ENCODE measurements at places on chromosomes 2 and 18.
A peak's percentile ranks its signal among the peaks of the same experiment; 100 is the strongest.

- DNase-seq, result no peak
Measured at GRCh38 chr2:79799729-79800128, 286.9 kb downstream of the CTNNA2 start.

DNA sequence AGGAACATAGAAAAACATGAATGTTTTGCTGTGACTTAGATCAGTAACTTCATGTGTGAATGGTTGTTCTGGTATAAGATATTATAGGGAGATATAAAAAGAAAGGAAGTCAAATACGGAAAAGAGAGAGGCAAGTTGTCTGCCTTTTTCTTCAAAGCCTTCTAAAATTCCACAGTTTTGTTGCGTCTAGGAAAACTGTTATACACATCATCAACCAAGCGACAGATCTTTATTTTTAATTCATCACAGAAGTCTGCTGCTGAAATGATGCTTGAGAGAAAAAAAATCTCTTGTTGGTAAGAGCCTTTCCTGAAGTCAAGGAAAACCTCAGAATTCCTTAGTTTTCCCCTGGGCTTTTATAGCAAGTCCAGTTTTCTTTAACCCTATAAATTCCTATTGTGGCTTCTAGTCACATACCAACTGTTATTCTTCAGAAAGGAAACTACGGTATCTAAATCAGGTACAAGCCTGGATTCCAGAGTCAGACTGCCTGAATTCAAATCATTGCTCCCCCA lies 36.3 kb upstream of the TANC1 start:
- no peak for DNase-seq

- no peak for DNase-seq
Measured at GRCh38 chr18:26960911-26961310, 95.4 kb upstream of the AQP4 start.

DNA sequence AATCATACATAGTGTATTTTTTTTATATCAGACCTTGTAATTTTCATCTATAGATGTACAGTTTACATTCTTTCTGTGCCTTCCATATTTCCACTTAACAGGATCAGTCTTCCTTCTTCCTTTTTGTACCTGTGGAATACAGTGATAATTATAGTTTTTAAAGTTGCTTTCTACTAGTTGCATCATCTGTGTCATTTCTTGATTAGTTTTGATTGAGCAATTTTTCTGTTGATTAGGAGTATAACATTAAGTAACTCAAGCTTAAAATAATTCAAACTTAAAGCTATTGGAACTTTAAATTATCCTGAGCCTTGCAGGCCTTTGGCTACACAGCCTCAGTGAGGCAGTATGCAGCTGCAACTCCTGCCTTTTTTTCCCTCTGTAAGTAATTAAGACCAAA lies 57.4 kb downstream of the NEURL3 start:
- DNase-seq, result no peak

DNA sequence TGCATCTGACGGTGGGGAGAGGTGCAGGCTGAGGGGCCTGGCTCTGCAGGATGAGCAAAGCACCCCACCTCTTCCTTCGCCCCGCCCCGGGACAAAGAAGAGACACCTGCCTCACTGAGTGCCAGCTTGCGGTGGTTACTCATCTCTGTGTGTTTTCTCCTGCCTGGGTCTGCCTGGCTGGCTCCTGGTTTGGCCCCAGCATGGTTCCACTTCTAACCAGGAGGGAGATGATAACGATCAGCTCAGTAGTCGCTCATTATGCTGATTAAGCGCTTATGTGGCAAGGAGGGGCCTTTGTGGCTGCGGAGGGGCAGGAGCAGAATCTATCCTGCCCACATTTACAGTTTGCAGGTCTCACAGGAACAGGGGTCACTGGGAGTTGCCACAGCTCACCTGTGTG lies 68.7 kb upstream of the EDAR start:
- peak; percentile 9 for DNase-seq

- DNase-seq, result no peak
Measured at GRCh38 chr2:143205106-143205764, 76.0 kb downstream of the ARHGAP15 start.

GRCh38 chr2:196544906-196545433 lies 94.5 kb upstream of the CCDC150 start:
- DNase-seq, result no peak

- no peak for DNase-seq
Measured at GRCh38 chr2:42864641-42865280, 72.4 kb upstream of the HAAO start.

DNA sequence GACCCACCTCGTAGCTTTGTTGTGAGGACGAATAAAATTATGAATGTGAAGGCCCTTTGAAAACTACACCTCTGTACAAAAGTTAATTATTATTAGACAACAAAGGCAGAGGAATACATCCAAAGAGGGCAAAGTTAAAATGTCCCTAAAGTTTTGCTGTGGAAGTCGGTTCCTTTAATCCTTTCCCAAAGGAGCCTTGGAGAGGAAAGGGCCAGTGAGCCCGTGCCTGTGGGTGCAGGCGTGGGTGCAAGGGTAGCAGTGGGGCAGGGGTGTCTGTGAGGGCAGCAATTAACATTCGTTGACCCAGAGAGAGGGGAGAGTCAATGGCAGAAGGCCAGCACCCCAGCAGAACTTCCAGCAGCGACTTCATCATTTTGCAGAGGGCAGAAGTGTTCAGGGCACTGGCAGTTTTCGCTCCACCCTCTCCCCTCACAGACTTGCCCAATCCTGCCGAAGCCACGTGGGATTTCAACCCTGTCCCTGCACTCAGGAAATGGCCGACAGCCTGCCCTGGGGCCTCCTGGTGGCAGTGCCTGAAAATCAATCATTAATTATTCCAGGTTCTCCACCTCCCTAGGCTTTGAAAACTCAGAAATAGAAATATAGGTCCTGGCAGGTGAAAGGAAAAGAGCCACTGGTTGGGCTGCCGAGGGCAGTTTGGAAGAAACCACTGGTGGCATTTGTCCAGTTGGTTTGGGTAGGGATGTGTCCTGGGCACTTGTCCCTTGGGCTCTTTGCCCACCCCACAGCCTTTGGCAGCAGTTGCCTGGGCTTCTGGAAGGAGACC lies 4.2 kb upstream of the PAX8 start:
- DNase-seq, result no peak

- no peak for DNase-seq
Measured at GRCh38 chr2:217833439-217833838, 169.4 kb downstream of the TNS1 start.

DNA sequence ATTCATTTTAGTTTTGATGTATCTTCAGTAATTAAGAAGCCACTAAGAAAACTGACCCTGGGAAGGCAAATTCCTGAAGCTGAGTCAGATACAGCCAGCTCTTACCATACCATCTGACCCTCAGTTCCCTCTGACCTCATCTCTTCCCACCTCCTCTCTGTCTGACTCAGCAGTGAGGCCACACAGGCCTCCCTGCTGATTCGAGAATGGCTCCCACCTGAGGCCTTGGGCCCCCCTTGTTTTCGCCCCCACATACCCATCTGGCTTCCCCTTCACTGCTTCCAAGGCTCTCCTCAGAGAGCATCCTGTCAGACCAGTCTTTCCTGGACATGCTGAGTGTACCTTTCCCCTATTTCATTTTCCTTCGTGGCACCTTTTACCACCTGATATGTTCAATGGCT lies 71.0 kb upstream of the CYP1B1 start:
- DNase-seq, result no peak

DNA sequence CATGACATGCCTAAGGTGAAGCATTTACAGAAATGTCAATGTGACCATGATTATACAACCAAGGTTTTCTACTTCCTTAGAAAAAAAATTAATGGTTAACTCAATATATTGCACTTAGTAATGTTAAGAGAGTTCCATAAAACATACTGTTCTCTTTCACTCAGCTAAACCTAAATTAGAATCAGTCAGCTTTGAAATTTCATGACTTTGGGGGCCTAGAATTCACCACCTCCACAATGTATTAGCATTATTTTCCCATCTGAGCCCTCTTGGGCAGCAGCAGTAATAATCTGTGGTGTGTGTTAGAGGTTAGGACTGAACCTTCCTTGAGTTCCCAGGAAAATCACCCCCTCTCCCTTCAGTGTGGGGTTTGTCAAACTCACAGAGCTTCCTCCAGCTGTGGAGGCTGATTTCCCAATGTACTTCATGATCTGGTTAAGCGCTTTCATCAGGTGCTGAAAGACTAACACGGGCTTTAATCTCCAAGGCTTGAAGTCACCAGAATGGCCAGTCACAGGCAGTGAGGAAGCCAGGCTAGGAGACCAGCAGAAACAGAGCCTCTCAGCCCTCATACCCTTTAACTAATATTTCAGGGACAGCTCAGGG lies 7.1 kb upstream of the UPP2 start:
- DNase-seq, result no peak

DNA sequence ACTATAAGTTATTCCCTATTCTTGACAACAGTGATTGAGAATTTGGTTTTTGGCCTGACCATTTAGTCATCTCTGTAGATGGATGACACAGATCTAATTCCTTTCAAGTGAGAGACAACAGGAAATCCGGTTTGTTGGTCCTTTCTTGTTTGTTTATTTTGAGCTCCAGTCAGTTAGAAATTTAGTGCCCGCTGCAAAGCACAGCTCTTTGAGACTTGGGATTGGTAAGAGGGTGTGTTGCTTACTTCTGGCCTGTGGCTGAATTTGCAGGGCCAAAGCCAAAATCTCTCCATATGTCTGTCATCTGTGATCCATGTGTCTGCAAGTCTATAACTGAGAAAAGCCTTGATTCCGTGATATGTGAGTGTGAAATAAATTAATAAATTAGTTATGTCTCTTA lies 74.3 kb downstream of the BIN1 start:
- DNase-seq, result no peak

DNA sequence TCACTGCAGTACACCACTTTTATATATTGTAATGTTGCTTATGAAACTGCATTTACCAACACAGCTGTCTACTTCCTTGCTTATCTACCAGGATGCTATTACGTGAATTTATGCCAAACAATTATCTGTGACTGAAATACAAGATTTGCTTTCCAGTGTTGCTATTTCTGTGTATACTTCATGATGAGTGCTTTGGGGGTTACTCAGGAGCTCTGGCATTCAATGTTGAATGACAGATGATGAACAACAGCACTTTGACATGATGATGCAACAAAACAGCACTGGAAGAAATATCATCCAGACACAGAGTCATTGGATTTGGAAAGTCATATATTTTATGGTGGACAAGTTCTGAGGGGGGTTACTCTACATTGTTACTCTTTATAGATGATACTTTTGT lies 125.8 kb downstream of the NETO1 start:
- no peak for DNase-seq

- no peak for DNase-seq
Measured at GRCh38 chr2:212892193-212892592, 259.2 kb downstream of the IKZF2 start.

DNA sequence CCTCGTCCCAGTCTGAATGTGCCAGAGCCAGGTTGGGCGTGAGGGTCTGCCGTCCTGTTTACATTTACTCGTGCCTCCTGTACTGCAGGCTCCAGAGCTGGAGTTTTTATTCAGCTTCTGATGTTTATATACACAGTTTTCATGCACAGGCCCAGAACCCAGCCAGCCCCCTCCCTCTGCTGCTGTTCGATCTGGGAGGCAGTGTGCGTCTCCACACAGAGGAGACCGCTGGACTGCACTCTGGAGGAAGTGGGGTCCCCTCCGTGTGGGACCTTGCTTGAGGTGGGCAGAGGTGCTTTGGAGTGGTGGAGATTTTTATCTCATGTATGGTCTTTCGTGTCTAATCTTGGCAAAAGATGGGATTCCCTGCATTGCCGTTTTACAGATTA lies 90.6 kb downstream of the GLI2 start:
- DNase-seq, result no peak

- no peak for DNase-seq
Measured at GRCh38 chr18:75339936-75340605, 87.4 kb downstream of the SMIM21 start.

GRCh38 chr2:129056309-129056958 lies 737.8 kb upstream of the HS6ST1 start:
- no peak for DNase-seq

- DNase-seq, result no peak
Measured at GRCh38 chr2:133287709-133288108, 280.6 kb downstream of the NCKAP5 start.

GRCh38 chr2:74951211-74951754 lies 7.2 kb upstream of the POLE4 start:
- no peak for DNase-seq

GRCh38 chr2:172427990-172428831 lies 825 bp downstream of the ITGA6 start:
- DNase-seq, result peak; percentile 39

DNA sequence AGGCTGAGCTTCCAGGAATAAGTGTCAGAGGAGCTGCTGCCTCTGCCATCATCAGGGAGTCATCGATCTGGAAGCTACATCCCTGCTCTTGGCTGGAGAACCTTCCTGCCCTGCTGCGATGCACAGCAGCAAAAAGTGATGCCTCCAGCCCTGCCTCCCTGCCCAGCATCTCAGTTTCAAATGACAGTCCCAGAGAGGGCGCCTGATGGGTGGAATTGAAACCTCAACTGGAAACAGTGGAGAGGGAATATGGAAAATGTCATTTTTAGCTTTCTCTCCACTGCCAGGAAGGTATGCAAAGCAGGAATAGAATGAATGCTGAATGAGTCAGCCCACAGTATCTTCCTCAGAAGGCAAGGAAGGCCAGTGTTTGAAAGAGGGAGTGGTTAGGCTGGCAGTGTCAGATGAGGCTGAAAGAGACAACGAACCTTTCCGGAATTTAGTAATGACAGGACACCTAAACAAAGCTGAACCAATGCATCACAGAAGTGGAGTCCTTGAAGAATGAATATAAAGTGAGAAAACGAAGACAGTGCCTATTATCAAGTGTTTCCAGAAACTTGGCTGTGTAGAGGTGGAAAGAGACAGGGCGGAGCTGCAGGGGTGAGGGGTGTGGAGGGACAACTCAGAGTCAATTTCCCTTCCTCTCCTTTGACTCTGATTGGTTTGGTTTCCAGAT lies 153.9 kb upstream of the NDUFV2 start:
- DNase-seq, result no peak
